ENCODE measurements at places on chromosomes 6 and 20.

GRCh38 chr20:56610098-56610497 lies 19.0 kb upstream of the TFAP2C start:
- no peak for DNase-seq

GRCh38 chr20:21399005-21399475 lies 1.7 kb upstream of the NKX2-4 start:
- no peak for DNase-seq

DNA sequence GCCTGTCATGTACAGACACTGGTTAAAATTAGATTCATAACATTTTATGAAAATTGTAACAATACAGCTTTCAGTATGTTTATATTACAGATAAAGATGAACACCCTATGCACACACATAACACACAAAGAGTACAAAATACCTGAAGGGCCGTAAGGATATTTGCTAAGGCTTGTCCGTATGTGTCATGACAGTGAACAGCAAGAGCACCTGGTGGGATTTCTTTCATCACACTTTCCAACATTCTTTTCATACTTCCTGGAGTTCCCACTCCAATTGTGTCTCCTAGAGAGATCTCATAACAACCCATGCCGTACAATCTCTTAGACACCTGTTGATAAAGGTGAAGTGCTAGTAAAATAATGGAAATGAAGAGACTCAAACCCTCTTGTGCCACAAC lies 83.7 kb downstream of the HMGCLL1 start:
- no peak for DNase-seq

GRCh38 chr20:32004963-32005362 lies 5.3 kb upstream of the CCM2L start:
- no peak for DNase-seq

DNA sequence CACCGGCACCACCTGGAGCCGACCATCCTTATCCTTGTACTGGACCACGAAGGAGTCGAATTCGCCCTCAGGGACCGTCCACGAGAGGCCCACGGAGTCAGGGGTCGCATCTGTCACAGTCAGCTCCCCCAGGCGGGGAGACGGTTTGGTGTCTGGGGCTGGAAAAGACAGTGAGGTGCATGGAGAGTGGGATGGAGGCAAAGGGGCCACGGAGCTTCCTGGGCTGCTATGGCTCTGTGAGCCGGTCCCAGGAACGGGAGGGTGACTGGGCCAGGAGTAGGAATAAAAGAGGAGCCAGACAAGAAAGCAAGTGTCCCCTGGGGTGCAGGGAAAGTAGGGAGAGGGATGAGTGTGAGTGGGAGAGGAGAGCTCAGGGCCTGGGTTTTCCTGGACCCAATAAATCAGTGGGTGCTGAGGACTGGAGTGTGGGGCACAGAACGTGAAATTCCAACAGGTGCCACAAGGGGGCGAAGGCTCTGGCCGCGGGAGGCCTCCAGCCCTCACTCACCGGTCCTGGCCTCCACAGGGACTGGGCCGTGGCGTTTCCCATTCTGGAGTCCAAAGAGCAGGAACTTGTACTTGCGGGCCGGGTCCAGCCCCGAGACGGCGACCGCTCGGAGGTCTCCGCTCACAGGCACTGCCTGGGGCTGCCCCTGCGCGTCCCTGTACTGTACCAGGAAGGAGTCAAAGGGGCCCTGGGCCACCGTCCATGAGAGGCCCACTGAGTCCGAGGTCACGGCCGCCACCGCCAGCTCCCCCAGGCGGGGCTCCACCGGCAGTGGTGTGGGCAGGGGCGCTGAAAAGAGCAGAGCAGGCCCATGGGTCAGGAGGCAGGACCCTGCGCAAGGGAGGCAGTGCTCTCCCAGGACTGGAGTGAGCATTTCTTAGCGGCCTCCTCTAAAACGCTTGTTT lies 9.9 kb downstream of the CYP21A2 start:
- no peak for DNase-seq

DNA sequence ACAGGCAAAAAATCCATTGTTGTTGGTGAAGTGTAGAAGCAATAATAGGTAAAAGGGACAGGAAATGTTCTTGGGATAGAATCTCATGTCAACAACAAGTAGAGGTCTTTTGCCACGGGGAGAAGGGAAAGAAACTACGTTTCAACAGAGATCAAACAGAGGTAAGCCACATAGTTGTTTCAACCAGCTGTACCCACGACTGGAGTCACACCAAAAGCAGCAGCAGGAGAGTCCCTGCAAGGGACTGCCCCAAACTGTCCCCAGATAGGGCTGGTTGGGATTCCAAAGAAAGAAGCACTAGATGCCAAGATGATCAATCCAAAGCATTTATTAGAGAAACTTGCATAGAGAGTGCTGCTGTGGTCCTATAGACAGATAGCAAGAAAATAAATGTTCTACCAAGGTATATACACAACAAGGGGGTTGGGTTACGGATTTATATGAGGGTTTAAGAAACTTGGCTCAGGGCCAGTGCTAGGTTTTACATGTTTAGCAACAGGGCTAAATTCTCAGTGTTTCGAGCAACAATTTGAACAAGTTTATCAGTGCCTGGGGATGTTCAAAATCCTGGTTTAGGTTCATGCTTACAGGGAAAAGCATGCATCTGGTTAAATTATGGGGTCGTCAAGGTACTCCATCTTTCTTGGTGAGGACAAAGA lies 466.5 kb downstream of the MMUT start:
- no peak for DNase-seq

DNA sequence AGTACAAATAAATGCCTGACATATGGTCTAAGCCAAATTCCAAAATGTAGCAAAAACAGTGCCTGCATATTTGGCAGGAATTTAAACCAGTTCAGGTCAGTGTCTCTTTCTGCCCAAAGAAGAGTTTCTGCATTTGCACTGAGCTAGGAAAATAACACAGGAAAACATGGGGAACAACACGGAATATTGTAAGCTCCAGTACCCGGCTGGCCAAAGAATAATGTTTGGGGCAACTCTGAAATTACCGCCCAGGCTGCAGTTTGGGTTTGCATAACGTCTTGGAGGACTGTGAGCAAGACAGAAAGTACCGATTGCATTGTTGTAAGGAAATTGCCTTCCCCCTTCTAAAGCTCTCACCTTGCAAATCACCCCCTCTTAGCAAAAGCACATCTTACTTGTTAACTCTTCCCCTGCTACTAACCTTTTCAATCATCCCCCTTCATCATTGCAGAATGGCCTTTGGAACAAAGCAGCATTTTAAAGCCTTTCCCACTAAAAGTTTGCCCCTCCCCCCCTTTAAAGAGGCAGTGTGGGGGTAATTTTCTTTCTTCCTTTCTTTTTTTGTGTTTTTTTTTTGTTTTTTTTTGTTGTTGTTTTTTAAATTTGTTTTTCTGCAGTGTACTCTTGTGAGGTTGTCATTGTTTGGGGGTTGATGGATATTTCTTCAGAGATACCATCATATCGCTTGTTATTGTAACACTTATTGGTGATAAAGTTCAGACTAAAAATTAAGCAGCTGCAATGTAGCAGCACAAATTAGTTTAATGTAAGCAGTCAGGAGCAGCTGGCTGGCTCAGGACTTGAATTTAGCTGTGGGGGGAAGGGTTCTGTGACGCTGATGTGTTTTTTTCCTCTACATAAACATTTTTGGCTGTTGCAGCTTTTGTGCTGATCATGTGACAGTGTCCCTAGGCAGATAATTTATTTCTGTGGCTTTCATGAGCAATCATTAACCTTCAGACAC lies 100.0 kb upstream of the CITED2 start:
- DNase-seq: no peak

DNA sequence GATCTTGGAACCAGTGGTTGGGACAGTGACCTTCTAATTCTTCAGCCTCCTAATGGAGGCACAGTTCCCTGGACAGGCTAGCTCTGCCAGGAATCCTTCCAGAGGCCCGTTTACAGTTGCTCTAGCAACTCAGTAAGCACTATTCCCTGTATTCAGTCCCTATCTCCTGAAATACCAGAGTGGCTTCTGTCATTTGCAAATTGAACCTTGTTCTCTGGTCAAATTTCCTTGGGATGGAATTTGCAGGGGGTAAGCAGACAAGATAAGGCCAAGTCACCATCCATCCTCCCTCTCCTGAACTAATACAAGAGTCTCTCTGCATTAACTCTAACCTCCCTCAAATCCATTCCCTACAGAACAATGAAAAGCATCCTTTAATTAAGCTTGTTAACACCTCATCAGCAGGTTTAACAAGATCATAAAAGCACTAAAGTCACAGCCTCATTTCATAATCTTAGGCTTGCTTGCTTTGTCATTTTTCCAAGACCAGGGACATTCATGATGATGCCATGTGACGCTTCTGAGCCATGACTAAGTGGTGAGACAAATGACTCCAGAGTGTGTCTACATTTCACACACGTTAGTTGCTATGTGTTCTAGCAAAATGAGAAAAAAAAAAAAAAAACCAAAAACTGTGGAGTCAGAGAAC lies 37.1 kb downstream of the SLC22A23 start:
- no peak for DNase-seq

GRCh38 chr6:2141644-2142290 lies 103.6 kb downstream of the GMDS start:
- no peak for DNase-seq

DNA sequence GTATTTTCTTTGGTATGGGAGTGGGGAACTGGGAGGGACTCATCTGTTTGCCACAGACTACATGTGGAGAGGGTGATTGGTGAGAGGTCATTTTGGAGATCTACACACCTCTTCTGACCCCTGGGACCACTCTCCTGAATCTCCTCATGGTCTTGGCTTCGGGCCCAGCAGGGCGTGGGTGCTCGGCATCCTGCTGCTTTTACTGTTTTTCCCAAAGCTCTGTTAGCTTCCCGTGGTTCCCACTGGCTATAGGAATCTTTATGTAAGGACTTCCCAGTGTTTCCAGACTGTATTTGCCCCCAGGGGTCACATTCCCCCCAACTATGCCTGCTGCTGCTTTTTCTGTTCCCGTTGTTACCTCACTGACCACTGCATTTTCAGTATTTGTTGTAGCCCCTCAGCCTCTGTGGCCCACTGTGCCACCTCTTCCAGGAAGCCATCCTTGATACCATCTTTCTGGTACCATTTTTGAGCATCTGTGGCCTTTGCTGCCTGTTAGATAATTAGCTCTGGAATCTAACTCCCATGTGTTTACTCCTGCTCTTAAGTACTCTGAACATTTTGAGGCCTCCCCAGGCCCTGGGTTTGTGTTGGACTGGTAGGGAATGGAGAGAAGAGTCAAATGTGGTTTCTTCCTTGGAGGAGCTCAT lies 14.9 kb downstream of the PLCG1 start:
- no peak for DNase-seq

DNA sequence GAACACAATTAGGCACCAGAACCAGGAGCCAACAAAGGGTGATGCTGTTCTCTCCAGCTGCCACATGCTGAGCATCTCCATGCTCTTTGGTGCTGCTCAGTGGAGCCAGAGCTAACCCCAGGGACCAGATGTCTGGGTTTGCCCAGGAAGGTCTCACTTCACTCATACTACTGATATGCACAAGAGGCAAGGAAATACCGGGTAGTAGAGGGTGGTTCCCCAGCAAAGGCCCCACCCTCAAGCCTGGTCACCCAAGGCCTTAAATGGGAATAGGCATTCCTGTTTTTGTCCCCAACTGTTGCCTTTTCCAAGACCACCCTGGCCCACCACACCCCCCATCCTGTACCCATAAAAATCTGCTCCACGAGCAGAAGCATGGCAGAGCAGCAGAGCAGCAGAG lies 204.5 kb upstream of the TAB2 start:
- no peak for DNase-seq

GRCh38 chr6:18350271-18350670 lies 36.9 kb upstream of the RNF144B start:
- DNase-seq: no peak

- DNase-seq: no peak
Measured at GRCh38 chr6:159913375-159913774, 22.6 kb downstream of the MAS1 start.

GRCh38 chr6:40947876-40948526 lies 91.0 kb downstream of the UNC5CL start:
- DNase-seq: no peak

DNA sequence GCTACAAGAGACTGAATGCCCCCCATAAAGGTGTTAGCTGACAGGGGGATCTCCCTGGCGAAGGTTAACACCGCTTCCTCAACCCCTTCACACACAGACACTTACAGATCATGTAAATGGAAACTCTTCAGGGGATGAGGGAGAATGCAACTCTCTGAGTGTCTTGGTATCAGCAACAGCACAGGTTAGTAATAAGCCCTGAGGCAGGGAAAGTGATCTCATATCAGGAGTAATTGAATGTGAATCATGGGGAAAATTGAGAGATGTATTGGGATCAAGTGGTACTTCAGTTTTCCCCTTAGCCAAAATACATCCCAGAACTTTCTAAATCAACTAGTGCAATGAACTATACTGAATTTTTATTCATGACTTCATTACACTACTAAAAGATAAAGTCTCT lies 23.8 kb downstream of the OR2J3 start:
- no peak for DNase-seq

DNA sequence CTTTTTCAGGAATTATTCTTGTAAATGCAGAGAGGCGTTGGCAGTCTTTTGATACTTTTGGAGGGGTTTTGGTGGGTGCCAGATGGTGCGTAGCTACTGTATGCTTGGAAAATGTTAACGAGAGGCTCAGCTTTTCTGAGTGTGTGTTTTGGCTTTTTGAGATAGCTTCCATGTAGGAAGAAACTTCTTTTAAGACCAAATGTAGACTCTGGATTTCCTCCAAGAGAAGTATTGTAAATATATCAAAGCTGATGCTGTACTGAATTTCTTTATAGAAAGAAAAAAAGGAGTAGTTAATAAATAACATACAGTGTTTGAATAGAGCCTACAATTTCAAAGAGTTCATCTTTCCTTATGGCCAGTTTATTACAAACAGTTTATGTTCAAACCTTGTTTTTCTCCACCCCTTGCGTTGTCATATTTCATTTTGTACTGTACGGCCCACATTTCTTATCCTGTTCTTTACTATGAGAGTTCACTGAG lies 16.7 kb downstream of the TIAM2 start:
- no peak for DNase-seq

DNA sequence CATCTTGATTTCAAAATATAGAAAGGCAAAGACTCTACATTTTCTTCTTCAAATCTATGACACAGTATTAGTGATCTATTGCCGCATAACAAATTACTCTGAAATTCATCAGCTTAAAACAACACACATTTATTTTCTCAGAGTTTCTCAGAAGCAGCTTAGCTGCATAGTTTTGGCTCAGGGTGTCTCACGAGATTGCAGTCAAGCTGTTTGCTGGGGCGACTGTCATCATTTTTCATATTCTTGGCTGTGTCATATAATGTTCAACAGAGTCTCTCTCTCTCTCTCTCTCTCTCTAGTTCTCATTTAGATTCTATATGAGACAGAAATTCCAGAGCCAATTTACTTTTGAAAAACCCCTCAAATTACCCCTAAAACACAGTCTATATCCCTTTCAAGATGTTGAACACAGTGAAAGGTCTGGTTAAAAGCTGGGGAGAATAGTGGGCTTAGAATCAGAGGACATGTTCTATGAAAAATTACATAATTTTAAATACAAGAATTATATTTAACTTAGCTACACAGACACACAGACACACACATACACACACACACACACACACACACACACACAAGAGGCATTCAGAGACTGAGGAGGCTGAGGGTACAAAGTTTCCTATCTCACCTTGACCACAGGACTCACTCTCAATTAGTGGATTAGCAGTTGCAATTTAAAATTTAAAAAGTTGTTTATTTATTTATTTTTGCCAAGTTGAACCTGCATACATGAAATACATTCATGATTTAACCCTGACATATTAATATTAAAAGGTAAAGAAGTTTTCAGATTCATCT lies 86.7 kb downstream of the MKKS start:
- no peak for DNase-seq

- no peak for DNase-seq
Measured at GRCh38 chr20:44211177-44212039, 837 bp upstream of the OSER1 start.

GRCh38 chr6:56689663-56690062 lies 47.0 kb upstream of the DST start:
- DNase-seq: no peak

GRCh38 chr20:3547906-3548305 lies 77.1 kb downstream of the ATRN start:
- no peak for DNase-seq
